ENCODE measurements at places on chromosomes 11 and 22.

GRCh38 chr11:88378422-88379066 is 41.0 kb upstream of the CTSC start:
- DNase-seq: no peak

GRCh38 chr11:415640-416041 is 842 bp upstream of the SIGIRR start:
- DNase-seq: no peak

DNA sequence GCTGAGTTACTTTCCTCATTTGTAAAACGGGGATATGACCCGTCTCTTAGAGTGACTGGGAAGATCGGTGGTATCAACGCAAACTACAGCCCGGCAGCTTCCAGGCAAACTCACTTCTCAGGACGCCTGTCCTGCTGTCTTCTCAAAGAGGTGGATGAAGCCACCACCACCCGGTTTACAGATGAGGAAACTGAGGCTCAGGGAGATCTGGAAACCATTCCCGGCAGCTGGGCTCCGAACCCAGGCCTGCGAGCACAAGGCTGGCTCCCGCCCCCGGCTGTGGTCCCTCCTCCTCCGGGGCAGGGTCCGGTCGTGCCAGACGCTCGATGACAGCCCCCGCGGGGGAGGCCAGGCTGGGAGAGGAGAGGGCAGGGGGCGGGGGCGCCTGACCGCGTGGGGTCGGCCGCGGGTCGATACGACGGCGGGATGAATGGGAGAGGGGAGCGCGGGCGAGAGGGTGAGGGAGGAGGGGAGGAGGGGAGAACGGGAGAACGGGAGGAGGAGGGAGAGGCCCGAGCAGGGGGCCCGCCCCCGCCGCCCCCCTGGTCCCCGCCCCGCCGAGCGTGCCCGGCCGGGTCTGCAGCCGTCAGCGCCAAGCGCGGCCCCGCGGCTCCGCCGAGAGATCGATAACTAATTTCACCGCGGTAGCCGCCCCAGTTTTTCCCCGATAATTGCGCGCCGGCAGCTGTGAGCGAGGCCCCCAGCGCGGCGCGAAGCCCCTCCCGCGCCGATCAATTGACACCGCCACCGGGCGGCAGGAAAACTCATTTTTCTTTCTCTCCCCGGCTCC is 14.0 kb downstream of the IGLL1 start:
- no peak for DNase-seq

- no peak for DNase-seq
Measured at GRCh38 chr22:39518996-39519680, 1.2 kb upstream of the ATF4 start.

DNA sequence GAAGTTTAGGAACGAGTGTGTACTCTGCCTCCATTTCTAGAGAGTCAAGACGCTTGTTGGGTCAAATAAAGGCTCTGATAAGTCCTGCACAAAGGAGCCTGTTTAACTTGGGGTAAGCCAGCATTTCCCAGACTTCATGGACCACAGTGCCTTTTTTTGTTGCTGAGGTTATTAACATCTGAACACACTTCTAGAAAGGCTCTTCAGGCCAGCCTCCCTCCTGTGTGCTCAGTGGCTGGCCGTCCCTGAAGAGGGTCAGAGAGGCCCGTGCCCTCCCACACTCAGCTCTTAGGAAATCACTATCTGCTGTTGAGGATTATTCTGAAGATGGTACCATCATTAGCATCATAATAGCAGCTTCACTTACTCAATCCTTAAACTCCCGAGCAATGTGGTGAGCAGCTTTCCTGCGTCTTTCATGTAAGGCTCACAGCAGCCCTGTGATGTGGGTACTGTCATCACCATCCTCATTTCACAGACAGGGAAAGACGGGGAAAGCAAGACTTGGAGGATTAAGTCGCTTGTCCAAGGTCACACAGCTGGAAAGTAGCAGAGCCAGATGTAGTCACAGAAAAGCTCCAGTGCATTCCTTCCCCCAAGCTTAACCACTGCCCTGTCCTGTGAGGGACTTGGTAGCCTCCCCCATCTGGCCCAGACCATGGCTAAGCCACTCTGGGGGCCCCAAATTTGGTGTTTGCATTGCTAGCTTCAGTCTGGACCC is 71.3 kb downstream of the TSPAN18 start:
- no peak for DNase-seq

GRCh38 chr11:78050964-78051831 is 12.5 kb upstream of the THRSP start:
- DNase-seq: no peak

DNA sequence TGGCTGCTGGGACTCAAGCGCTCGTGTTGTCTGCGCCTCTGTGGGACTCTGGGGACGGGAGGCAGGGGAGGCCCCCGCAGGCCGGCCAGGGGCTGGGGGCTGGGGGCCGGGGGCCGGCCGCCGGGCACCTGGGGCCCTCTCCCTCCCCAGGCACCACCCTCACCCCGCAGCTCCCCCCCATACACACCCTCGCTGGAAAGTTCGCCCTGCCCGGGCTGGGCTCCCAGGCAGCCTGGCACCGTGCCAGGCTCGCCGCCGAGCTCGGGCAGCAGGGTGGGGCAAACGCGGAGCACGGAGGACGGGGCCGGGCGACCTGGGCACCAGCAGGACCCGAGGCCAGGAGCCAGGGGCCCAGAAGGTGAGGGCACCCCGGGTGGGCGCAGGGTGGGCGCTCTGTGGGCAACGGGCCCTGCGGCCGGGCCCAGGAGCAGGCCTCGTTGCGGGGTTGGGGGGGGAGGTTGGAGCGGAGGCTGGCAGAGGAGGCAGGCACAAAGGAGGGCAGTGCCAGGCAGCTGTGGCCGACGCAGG is 76.7 kb upstream of the WNT7B start:
- DNase-seq: no peak

GRCh38 chr22:19753090-19753842 is 7.3 kb upstream of the TBX1 start:
- no peak for DNase-seq

GRCh38 chr11:75342966-75343870 is 8.2 kb downstream of the ARRB1 start:
- no peak for DNase-seq

GRCh38 chr22:32177221-32177765 is 18.2 kb upstream of the C22orf42 start:
- no peak for DNase-seq

GRCh38 chr11:122085264-122085663 is 30.8 kb downstream of the BLID start:
- peak; percentile 82 for DNase-seq

DNA sequence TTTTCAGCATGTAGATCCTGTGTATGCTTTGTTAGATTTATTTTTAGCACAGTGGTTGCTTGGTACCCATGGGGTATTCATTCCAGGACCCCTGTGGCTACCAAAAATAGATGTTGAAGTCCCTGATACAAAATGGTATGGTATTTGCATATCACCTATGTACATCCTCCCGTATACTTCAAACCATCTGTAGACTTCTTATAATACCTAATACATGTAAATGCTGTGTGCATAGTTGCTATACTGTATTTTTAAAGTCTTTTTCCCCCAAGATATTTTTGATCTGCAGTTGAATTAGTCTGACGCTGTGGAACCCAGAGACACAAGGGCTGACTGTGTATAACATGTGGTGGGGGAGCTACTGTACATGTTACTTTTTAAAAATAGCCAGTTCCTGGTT is 101.1 kb downstream of the ATXN10 start:
- no peak for DNase-seq

DNA sequence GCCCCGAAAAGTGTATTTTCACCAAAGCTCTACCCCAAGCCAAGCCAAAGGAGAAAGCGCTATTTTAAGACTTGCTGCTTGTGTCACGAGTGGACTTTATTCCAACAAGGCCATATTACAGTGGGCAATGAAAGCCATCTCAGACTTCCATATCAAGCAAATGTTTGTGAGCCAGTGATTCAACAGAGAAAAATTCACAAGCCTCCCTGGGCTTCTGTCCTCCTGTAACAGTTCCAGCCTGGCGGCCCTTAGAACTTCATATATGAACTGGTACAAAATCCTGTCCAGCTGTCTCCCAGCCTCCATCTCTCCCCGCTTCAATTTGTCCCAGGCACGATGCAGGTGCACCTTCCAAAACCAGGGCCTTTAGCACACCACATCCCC is 11.2 kb downstream of the LARGE1 start:
- no peak for DNase-seq

GRCh38 chr11:47850337-47850736 is 2.2 kb upstream of the NUP160 start:
- DNase-seq: no peak

DNA sequence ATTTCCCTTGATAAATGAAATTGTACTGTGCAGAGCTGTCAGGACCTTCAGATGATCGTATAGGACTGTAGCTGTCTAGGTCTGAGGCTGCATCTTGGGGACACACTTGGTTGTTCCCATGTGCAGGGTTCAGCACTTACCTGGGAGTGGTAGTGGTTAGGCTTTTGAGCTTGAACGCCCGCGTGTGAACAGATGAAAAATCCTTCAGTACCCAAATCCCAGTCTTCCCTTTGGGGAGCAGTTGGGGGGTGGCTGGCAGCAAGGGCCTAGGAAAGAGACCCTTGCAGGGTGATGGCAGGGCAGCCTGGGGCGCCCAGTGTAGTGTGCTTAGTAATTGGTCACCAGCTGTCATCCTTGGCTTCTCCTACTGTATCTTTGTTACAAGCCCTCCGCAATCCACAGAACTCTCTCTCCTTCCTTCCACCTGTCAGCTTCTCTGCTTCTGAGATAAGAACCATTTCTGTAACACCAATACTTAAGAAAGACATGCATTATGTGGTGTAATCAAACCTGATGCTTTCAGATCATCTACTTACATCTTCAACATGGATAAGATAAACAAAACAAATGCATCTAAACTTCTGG is 64.6 kb downstream of the MORC2 start:
- DNase-seq: no peak

- DNase-seq: no peak
Measured at GRCh38 chr22:44594951-44595350, 96.9 kb upstream of the RTL6 start.

- DNase-seq: no peak
Measured at GRCh38 chr11:131851964-131852755, 481.7 kb downstream of the NTM start.

Data from AG09319 (cell line).